NCI-H1092 treated with DMSO at 0.1 percent for 48 hours (cell line): ENCODE measurements at places on chromosomes 6 and 20.

DNA sequence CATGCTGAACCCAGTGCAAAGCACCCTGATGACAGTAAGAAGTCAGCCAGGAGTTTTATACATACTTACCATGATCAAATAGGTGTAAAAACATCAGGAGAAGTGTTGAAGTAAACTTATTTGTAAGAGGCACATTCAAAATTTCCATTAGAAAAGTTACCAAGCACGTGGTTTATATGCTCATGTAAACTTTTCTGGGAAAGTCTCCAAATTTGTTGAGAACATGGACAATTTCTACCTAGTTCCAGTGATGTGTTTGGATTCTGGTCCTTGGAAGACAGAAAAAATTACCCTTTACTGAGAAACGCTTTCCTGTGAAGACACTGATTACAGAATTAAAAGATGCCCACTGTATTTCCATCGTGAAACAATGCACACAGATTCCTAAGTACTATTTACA, 288.9 kb upstream of the CDH4 start:
- no peak for DNase-seq

GRCh38 chr6:40620574-40621240, 33.5 kb upstream of the LRFN2 start:
- DNase-seq: no peak

DNA sequence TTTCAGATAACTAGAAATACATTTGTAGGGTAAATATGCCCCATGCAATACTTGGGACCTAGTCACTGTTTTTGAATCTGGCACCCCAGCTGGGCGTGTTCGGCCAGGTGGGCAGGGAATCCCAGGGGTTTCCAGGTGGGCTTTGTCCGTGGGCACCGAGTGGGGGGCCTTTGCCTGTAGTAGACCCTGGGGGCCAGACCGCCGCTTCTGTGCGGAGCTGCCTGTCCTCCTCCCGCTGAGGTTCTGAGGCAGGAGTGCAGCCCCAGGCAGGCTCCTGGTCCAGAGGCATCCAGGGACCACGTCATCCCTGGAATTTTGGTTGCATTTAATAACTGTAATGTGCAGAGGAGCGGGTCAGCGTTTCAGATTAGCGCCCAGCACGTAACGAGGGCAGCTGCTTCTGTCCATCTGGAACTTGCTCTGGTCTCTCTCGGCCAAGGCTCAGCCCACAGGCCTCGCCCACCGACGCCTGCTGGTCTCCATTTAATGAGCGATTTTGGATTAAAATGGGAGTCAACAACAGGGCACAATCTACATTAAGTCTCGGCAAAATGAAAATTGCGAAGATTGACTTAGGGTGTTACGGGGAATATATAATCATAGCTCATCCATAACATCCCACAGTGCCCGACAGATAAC, 12.8 kb downstream of the BHLHE23 start:
- DNase-seq: no peak

DNA sequence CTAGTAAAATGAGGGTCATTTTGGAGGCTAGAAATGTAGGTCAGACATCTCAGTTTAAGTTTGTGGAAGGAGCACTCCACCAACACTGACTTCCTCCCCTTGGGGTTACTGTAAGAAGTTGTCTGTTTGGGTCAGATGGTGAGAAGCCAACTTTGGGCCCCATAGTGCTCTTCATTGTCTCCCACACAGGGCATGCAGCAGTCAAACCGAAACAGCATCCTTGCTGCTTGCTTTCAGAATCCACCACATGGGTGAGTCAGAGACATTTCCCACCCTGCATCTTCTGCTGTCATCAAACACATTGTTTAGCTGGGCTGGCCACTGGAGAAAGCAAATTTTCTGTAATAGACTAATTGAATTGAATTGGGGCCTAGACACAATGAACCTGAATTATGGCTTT, 16.8 kb downstream of the IL17F start:
- DNase-seq: no peak

DNA sequence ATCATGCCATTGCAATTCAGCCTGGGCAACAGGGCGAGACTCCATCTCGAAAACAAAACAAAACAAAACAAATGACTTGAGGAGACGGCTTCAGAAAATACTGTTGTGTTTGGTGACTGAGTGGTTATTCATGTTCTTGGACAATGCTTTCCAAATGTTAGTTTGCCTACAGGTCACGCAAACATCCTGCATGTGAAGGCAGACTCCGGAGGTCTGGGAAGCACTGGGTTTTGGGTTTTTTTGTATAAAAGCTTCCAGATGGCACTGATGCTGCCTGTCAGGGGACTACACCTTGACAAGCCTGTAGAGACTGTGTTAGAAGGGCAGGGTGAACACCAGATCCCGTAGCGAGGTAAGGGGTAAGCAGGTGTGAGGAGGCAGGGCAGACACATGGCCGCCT, 81.7 kb downstream of the THBS2 start:
- DNase-seq: no peak

DNA sequence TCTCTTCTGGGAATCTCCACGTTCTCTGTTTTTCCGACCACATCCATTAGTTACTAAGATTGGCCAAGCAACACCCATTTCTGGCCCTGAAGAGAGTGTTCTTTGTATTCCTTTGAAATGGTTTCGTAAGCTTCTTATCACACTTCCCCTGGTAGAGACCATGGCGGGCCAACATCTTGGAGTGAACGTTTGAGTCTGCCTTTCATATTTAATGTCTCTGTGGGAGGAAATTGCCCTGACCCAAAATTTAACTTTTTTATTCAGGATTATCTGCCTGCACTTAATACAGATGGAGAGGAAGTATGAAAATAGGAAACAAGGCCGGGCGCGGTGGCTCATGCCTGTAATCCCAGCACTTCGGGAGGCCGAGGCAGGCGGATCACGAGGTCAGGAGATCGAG, 177.0 kb upstream of the SNX9 start:
- DNase-seq: no peak

DNA sequence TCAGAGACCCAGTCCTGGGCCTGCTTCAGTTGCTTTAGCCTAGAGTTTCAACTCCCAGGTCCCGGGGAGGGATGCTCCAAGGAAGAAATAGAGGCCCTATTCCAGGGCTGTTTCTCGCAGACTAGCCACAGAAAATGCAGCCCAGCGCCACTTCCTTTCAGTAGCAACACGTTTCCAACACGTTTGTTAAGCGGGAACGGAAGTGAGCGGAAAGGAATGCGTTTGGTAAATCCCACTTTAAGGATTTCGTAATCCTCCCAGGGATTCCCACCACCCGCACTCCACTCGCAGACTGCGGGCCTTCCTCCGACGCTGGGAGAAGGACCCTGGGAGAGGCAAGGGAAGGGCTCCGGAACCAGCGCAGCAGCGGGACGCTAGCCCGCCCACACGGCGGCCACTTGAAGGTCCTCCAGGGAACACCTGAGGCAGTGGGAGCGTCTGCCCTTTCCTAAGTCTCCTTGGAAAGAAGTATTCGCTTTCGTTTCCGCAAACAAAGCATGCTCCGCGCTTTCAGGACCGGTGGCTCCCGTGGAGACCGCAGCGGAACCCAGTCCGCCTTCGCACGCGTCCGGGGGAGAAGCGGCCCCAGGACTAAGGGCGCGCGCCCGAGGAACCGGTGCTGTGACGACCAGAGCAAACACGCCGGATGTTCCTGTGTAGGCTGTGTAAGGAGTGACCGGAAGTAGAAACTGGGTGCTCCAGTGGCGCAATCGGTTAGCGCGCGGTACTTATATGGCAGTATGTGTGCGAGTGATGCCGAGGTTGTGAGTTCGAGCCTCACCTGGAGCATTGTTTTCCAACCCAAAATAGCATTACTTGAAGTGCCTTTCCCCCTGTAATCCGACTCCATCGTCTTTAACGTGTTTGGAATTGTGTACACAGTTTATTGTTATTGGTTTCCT, 227.6 kb upstream of the PRSS16 start:
- peak; percentile 87 for DNase-seq

DNA sequence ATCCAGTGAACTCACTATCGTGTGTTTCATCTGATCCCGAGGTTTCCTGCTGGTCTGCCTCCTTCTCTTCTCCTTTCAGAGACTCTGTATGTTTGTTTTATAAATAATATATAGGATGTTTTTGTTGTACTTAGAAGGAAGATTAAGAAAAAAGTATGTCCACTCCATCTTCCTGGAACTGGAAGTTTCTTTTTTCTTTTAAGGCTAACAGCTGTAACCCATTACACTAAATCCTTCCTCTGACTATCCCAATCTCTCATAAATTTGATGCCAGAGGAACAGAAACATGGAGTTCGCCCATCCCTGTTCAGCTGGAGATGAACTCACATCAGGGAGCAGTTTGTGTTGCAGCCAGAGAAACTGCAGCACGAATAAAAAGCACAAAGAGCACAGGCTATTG, 20.7 kb downstream of the RIPK1 start:
- DNase-seq: no peak

- DNase-seq: no peak
These were observed 126.1 kb downstream of the PXDC1 start for GRCh38 chr6:3625149-3625979.

- no peak for DNase-seq
These were observed 483.9 kb downstream of the RFPL4B start for GRCh38 chr6:112831022-112831421.

DNA sequence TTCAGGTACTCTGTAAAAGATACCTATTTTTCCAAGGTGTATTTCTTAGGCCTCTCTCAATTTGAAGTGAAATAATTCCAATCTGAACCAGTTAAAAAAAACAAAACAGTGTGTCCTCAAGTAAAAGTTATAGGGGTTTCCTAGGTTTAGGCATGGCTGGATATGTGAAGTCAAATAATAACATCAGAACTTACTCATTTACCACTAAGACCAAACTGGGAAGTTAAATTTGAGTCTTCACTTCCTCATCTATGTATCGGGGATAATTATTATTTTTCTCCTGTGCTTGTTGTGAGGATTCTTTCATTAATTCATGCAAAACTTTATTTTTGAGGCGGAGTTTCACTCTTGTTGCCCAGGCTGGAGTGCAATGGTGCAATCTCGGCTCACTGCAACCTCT, 86.2 kb upstream of the PTPRK start:
- no peak for DNase-seq

- peak; percentile 2 for DNase-seq
These were observed 13.5 kb upstream of the CNR1 start for GRCh38 chr6:88179692-88180091.

DNA sequence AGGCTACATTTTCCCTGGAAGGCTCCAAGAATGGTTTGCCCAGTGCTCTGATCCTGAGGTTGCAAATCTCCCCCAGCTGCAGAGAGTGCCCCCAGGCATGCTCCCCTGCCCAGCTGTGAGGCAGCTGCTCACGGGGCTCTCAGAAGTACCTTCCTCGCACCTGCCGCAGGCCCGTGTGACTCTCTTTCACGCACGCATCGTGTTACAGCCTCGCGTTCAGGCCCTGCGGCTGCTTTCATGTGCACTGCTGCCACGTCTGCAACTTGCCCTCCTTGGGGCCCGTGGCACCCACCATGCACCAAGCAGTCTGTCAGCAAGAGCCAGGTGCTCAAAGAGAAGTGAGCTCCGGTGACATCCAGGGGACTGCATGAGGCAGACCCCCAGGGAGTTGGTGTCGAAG, 28.6 kb upstream of the SPO11 start:
- DNase-seq: no peak

- no peak for DNase-seq
These were observed 55.1 kb downstream of the CHD6 start for GRCh38 chr20:41563087-41563486.

- DNase-seq: no peak
These were observed 66.7 kb downstream of the LRRC1 start for GRCh38 chr6:53861518-53861917.

DNA sequence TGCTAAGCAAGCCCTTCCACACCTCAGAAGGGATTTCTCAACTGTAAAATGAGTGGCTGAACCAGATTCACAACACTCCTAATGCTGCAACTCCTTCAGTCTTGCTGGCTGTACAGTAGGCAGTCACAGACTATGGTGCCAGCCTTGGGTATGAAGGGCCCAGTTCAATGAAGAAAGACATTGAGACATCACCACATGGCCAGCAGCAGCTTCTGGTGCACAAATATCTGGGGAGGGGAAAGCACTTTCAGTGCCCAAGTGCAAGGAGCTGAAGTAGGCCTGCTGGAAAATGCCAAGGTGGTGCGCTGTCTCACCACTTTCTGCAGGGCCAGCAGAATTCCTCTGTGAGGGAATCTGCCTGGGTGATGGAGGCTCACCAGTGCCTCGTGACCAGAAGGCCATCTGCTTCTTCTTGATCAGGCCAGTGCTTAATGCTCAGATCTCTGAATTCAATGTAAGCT, 1.8 kb downstream of the PLA2G7 start:
- DNase-seq: no peak

DNA sequence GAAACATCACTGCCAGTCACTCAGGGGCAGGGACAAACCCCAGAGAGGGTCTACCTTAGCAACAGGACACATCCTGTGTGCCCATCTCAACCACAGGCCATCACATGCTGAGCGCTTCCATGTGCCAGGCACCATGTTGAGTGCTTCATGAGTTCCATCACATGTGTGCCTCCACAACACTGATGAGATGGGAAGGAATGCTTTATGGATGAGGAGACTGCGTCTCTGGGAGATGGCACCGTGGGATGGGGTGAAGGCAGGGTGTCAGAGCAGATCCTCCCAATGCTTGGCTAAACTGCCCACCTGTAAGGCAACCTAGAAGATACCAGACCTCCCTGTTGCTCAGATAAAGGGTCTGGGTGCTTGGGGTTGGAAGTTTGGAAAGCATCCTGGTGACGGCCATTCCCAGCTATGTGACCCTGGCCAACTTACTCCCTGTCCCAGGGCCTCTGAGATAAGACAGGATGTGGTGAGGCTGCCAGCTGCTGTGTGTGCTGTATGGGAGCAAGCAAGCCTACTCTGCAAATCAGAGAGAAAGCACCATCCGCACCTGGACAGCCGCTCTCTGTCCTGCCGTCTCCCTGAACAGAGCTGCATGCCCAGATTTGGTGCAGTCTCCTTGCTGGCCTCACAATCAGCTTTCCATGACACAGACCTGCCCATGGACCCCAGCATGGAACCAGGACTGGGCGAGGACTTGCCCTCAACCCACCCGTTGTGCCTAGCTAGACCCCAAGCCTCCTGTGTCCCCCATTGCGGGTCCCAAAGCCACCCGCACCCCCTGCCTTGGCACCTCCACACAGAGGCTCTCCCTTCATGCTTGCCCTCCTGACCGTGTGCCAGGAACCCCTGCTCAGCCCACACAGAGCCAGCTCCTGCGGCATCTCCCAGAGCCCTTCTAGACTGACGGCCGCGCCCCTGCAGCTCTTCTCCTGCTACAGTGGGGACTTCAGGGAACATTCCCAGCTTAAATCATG, 143.7 kb downstream of the SYNDIG1 start:
- no peak for DNase-seq

- DNase-seq: peak; percentile 50
These were observed 4.2 kb upstream of the ZBTB46 start for GRCh38 chr20:63835021-63835858.

GRCh38 chr6:34161857-34162515, 16.1 kb upstream of the GRM4 start:
- no peak for DNase-seq

- DNase-seq: no peak
These were observed 136.0 kb downstream of the MMUT start for GRCh38 chr6:49327005-49327404.

GRCh38 chr20:20413810-20414281, 45.9 kb downstream of the INSM1 start:
- peak; percentile 51 for DNase-seq

GRCh38 chr6:151101816-151102694, 137.7 kb upstream of the AKAP12 start:
- DNase-seq: no peak

- no peak for DNase-seq
These were observed 879 bp upstream of the INSM1 start for GRCh38 chr20:20366876-20367574.
